ENCODE measurements at places on chromosomes 4 and X.
A peak's percentile ranks its signal among the peaks of the same experiment; 100 is the strongest.

DNA sequence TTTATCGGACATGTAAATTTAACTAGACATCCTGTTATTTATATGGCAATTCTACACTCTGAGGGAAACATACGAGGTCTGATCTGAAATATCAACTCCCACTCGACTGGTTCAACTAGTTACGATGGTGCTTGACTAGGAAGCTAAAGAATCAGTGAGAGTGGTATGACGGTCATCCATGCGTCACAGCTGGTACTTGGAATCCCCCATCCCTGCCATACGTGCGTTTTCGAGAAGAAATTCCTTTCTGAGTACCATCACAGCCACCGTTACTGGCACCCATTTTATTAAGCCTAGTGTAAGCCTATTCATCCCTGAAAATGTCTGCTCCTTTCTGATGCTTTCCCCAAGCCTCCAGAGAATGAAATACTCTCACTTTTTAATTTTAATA, 695 bp upstream of the PIGA start:
- DNase-seq: peak; percentile 47

DNA sequence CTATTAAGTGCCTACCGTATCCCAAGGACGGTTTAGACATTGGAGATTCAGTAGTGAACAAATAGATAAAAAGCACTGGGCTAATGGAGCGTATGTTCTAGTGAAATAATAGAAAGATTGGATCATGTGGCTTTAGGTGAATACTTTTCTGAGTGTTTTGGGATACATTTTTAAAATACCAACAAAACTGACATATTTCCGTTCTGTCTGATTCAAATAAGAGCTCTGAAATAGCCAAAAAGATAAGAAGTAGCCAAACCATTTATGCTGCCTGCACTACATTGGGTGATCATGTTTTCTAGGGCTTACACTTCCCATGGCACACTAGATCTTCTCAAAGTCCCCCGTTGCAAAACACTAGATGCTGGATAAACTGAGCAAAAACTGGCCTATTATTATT, 14.2 kb downstream of the IGFBP7 start:
- no peak for DNase-seq

DNA sequence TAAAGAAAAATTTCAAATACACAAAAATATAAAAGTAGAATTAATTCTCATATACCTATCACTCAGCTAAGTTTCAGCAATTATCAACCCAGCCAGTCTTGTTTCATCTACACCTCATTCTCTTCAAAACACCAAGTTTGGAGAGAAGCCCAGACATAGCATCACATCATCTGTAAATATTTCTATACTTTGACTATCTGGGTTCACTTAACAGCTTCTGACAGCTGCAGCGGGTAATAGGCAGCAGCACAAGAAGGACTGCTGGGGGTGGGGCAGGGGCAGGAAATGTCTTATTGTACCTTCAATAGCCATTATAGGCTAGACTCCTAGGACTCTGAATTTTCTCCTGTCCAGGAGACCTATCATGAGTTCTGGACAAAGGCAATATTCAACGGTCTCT, 54.1 kb downstream of the PHF8 start:
- DNase-seq: no peak

DNA sequence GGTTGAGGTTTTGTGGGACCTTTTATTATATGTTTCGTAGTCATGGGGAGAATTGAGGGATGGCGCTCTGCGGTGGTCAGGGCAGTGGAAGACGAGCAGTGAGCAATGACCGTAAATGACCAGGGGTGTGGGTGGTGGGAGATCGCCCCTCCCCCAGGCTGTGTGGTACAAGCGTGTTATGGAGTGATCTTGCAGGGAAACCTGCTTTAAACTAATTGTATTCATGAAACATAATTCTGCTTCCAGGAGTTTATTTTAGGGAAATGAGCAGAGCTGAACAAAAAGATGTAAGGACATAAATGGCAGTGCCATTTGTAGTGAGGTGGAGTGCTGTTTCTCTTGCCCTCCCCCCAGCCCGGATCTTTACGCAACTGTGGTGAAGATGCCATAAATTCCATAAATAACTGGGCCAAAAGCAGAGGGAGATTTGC, 20.2 kb downstream of the GYG2 start:
- DNase-seq: no peak

DNA sequence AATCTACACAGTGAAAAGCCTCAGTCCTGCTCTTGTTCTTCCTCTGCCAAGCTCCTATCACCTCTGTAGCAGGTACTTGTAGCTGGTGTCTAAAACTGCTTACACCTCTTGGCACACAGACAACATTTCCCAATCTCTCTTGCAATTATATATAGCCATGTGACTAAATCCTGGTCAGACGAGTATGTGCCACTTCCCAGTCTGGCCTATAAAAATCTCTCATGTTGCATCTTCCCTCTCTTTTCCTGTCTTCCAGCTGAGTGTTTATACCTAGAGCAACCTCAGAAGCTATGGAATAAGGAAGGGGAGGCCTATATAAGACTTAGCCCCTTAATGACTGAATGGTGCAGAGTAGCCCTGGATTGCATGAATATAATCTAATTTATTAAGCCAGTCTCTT, 105.8 kb downstream of the RNF150 start:
- DNase-seq: no peak

- DNase-seq: no peak
Measured at GRCh38 chr4:174398728-174399127, 115.0 kb downstream of the CEP44 start.

- DNase-seq: no peak
Measured at GRCh38 chr4:155241664-155242063, 33.2 kb downstream of the NPY2R start.

- DNase-seq: no peak
Measured at GRCh38 chr4:74961230-74961629, 28.3 kb downstream of the PARM1 start.

- no peak for DNase-seq
Measured at GRCh38 chr4:11201256-11201655, 227.4 kb downstream of the HS3ST1 start.

- no peak for DNase-seq
Measured at GRCh38 chr4:122968227-122968812, 45.9 kb upstream of the NUDT6 start.

DNA sequence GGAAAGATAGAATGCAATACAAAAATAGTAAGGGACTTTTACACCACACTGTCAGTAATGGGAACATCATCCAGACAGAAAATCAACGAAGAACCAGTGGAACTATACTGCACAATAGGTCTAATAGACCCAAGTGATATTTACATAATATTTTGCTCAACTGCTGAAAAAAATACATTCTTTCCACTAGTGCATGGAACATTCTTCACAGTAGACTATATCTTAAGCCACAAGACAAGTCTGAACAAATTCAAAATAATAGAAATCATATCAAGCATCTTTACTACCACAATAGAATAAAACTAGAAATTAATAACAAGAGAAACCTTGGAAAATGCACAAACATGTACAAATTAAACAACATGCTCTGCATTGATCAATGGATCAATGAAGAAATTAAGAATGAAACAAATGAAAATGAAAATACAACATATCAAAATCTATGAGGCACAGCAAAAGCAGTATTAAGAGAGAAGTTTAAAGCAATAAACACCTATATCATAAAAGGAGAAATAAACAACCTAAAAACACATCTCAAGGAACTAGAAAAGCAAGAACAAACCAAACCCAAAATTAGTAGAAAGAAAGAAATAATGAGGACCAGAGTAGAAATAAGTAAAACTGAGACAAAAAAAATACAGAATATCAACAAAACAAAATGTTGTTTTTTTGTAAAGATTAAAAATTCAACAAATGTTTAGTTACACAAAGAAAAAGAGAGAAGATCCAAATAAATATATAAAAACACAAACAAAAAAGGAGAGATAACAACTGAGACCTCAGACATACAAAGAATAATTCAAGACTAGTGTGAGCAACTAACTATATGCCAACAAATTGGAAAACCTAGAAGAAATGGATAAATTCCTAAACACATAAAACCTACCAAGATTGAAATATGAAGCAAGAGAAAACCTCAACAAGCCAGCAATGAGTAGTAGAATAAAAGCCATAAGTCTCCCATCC, 51.5 kb upstream of the ANTXR2 start:
- no peak for DNase-seq

DNA sequence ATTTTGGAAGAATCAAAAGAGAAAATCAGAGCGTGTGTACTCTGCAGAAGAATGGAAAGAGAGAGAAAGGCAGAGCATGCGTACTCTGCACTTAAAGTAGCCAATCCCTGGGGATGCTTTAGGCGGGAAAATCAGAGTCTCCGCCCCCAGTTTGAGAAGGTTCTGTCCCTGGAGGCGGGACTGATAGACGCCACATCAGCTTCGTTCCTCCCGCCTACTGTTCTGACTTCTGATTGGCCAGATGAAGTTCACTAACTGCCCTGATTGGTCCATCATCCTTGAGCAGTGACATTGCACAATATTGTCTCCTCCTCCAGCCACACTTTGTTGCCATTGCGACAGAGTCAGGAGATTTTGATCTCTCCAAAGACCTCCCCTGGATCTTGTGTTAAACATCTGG, 23.8 kb downstream of the SSX1 start:
- DNase-seq: no peak

DNA sequence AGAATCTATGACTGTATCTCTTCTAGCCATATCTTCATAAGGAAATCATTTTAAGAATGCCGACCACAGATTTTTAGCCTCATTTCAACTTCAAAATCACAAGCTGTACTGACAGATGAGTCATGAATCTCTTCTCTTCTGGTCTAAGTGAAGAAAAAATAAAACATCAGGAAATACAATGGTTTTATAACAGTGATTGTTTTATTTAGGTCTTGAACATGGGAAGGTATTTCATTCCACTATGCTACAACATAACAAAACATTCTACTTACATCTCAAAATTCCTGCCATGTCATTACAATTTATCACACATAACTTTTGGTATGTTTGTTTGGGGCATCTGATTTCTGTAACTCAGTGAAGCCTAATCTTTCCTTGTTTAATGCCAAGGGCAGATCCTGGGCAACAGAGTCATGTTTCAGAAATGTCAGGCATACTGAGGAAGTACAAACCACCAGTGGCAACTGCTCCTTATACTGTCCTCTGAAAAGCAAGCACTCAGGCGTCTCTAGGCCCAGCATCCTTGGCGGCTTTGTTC, 325.0 kb downstream of the PDHA2 start:
- DNase-seq: no peak

- DNase-seq: no peak
Measured at GRCh38 chrX:41240509-41240908, 93.5 kb upstream of the DDX3X start.

DNA sequence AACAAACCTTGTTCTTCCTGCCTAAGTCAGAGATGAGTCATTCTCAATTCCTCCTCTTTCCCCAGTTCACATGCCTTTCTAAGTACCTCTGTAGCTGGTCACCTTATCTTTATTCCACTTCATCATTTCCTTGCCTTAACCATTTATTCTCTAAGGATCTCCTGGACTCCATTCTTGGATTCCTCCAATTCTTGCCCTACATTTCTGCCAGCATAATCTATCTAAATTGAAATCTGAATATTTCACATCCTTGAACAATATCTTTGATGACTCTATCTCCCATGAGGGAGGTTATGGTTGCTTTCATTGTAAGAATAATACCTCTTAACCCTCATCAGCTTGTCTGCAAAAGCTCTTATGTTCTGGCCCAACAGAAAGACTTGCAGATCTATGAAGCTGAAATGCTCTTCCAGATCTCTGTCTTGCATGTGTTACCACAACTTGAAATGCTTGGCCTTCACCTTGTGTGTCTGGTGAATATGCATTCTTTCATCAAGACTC, 28.6 kb upstream of the PDE5A start:
- DNase-seq: no peak

DNA sequence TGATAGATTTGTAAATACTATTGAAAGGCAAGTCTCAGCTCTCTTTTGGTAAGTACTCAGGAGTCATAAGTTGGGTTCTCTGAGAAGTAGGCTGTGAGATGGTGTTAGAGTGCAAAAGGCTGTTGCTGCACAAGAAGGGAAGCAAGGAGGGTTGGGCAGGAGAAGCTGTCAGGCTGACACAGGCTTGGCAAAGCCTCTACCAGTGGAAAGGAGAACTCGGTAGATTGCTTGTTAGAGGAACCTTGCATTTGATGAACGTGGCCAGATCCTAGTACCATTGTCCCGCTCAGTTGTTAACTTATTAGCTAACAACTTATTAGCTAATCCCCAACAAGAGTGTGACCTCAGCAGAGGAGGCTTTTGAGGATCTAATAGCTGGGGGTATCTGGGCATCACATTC, 449.3 kb upstream of the BOD1L1 start:
- DNase-seq: peak; percentile 41

DNA sequence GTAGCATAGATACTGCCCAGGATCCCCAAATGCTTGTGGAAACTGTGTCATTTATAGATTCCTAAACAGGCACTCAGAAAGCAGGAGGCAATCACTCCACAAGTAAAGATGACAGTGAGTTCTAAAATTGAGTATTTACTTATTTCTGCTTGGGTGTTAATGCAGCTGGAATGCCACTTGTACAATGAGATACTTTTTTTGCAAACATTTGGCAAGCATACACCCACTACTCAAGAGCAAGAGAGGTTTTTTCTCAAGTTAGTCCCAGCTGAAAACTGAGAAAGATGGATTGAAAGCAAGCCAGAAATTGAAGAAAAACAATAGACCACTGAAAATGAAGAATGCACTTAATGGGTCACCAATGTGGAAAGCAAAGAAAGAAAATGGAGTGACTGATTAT, 22.5 kb downstream of the GABRA3 start:
- DNase-seq: no peak

GRCh38 chr4:55409468-55410171, 13.9 kb downstream of the TMEM165 start:
- DNase-seq: peak; percentile 10

All from suppressor macrophage (primary cell).